ENCODE measurements at places on chromosomes 5 and 9.

DNA sequence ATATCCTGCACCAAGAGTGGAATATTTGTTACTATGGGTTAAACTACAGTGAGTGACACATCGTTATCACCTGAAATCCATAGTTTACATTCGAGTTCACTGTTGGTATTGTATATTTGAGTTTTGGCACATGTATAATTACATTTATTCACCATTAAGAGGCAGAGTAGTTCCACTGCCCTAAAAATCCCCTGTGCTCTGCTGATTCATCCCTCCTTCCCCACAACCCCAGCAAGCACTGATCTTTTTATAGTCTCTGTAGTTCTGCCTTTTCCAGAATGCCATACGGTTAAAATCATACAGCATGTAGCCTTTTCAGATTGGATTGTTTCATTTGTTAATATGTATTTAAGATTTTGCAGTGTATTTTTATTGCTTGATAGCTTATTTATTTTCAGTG lies 495.2 kb downstream of the DIRAS2 start:
- DNase-seq: no peak

GRCh38 chr9:136309101-136309801 lies 5.4 kb upstream of the CCDC187 start:
- no peak for DNase-seq

DNA sequence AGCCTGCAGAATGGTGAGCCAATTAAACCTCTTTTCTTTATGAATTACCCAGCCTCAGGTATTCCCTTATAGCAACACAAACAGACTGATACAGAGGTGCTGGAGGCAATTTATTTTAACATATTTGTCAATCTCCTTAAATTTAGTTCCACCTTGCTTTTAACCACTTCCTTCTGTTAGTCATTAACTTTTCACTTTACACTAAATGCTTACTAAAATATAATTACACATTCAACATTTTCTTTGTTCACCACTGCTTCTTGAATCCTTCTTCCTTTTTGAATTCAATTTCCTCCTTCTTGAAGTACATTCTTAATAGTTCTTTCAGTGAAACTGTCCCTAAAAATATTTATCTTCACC lies 39.4 kb downstream of the LYRM7 start:
- DNase-seq: no peak

DNA sequence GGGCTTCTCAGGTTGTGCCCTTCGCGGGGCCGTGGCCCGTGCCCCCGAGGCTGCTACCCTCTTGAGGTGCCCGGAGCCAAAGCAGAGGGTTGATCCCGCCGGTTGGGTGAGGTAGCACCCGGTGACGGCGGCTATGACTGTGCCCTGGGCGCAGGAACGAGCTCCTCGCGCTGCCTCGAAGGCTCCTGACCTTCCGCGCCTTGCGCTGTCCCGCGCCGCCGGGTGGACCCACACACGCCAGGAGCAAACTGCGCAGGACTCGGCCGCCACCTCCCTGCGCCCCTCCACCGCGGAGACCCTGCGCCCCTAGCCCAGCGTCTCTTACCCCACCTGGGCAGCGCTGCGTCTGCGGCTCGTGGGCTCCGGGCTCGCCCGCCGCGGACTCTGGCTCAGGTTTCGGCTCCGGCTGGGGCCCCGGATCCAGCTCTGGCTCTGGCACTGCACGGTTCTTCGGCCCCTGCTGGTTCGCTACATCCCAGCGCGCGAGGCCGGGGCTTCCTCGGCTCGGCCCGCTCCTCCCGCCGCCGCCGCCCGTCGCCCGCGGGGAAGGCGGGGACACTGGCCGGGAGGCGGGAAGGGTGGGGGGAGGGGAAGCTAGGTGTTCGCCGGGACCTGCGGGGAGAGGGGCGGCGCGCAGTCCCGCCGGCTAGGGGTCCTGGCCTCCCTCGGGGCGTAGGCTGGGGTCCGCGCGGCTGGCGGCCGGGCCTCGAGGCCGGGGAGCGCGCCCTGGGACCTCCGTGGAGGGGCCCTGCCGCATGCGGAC lies 5.4 kb upstream of the PITX1 start:
- DNase-seq: no peak

DNA sequence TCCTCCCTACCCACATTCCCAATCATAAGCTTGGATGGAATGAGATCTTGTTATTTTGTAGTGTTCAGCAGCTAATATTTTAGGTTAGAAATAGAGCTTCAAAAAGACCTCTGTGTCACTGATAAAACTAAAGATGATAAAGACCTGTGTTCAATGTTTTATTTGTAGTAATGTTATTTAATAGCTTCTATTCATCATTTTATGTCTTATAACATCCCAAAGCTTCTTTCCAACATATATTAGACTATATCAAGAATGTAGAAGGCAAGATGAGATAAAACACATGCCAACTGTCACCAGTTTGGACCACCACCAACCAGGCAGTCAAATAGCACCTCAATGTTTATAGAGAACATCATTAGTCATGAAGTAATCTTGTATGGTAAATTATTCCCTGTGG lies 409.5 kb upstream of the ITGA1 start:
- DNase-seq: no peak

- peak; percentile 44 for DNase-seq
These were observed 6.4 kb upstream of the JMY start for GRCh38 chr5:79229357-79230174.

DNA sequence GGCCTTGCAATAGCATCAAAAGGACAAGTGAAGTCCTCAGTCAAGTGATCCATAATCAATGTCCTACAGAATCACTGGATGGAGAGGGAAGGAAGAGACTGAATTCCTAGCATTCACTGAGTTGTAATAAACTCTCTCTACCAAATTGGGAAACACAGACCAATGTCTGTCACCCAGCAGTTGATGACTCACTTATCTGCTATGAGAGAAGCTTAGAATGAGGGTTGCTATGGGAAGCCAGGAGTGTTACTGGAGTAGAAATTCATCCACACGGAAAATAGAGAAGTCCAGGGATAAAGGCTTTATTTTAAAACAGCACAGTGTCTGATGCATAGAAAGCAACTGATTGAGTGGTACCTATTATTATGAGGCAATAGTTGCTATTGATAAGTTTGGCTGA lies 407.4 kb downstream of the BRINP1 start:
- no peak for DNase-seq

DNA sequence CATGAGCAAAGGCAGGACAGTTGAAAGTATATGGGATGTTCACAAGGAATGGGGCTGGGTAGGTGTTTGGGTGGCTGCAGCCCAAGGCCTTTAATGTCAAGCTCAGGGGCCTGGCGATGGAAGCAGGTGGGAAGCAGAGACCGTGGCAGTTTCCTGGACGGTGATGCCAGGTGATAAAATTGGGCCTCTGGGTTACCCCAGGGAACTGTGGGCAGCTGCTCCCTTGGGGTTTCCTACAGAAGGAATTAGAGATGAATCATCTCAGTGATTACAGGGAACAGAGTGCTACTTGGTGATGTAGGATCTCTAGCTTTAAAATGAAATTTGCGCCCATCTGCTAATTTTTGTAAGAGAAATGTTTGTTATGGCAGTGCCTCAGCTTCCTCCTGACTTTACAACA lies 39.2 kb downstream of the TSTD2 start:
- DNase-seq: no peak

GRCh38 chr5:93122446-93122845 lies 458.6 kb downstream of the NR2F1-AS1 start:
- no peak for DNase-seq

- DNase-seq: no peak
These were observed 3.1 kb downstream of the ANGPTL2 start for GRCh38 chr9:127119320-127119709.

GRCh38 chr5:50969151-50970031 lies 303.0 kb downstream of the PARP8 start:
- no peak for DNase-seq

DNA sequence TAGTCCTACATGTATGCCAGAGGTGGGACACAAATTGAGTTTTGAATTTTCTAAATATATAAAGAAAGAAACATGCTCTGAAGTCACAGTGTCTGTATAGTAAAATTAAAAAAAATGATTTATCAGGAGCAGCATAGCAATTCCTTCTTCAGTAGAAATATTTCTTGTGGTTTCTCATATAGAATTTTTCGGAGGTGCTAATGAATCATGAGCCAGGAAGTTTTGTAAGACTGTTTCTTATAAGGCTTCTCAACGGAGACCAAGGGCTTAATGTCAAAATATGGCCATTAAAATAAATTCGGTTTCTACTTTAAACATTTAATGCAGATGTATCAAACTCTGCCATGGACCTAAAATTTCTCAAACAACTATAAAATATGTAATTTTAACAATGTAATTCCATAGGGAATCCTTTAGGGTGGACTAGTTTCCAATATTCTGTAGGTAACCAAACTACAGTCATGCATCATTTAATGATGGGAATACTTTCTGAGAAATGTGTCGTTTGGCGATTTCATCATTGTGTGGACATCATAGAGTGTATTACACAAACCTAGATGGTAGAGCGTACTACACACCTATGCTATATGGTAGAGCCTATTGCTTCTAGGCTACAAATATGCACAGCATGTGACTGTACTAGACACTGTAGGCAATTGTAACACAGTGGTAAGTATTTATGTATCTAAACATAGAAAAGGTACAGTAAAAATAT lies 66.3 kb downstream of the ANKRD55 start:
- DNase-seq: no peak

DNA sequence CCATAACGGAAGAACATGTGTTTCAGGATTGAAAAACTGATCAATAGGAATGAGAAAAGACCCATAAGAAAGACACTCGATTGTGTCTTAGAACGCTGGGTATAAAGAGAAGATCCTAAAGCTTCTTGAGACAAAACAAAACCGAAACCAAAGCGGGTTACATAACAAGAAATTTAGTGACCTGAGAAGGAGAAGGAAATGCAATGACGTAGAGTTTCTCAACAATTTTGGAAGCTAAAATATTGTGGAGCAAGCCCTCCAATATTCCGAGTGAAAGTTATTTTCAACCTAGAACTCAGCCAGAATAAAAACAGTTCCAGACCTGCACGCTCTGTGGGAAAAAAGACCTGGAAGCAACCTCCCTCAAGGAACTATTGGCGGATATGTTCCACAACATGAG lies 81.9 kb upstream of the FREM1 start:
- no peak for DNase-seq

DNA sequence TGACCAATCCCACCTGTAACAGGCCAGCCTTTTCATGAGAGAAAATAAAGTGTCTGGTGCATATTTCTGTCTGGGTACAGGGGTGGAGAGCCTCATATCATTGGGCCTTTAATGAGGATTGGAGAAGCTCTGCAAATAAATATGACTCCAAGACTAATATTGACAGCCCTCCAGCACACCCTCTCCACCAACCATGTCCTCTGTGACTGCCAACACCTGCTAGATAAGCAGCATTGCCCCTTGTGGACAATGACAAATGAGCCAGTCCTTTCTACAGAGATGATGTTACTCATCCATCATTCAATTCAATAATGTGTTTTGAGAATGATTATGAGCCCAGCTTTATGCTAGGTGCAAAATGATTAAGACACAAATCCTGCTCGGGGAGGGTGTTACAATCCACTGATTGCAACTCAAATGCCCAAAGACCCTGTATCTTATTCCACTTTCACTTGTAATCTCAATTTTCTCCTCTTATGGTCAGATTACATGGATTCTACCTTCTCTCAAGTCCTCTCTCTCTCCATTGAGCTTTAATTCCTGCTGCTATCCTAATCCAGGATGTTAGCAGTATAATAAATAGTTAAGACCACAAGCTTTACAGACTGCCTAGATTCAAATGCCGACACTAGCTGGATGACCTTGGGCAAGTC lies 2.1 kb upstream of the GFRA3 start:
- no peak for DNase-seq

- DNase-seq: no peak
These were observed 46.4 kb upstream of the SEMA4D start for GRCh38 chr9:89544279-89544661.

- peak; percentile 17 for DNase-seq
These were observed 25.8 kb upstream of the HSD17B3 start for GRCh38 chr9:96327694-96328352.

DNA sequence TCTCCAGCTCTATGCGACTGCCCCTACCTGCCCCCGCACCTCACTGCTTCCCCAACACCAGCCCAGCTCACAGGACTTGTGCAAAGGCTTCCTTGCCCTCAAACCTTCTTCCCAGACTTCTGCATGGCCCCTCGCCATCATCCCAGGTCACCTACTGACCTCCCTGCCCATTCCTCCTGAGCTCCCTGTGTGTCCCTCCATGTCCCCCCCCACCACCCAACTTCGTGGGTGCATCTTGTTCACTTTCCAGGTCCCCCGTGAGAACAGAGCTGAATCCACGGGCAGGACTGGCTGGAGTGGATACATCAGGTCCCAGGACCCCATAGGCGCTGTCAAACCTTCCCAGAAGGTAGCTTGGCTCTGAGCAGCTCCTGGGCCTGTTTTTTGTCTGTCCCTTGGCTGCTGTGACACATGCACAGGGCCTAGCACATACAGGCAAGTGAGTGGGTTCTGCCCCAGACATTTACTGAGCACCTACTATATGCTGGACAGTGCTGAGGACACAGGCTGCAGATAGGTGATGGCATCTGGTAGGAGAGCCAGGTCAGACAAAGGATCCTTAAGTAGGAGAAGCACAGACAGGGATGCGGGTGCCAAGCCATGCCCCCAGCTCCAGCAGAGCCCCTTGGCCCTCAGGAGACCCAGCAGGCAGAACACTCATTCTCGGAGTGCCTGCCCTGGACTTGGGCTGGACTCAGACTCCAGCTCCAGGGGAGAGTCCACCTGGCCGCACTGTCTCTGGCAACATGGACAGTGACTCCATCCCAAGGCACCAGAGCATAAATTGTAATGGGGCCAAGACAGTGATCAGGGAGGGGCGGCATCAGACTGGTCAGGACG lies 15.0 kb downstream of the NINJ1 start:
- DNase-seq: no peak

GRCh38 chr9:135769489-135770202 lies 67.7 kb downstream of the KCNT1 start:
- DNase-seq: no peak

DNA sequence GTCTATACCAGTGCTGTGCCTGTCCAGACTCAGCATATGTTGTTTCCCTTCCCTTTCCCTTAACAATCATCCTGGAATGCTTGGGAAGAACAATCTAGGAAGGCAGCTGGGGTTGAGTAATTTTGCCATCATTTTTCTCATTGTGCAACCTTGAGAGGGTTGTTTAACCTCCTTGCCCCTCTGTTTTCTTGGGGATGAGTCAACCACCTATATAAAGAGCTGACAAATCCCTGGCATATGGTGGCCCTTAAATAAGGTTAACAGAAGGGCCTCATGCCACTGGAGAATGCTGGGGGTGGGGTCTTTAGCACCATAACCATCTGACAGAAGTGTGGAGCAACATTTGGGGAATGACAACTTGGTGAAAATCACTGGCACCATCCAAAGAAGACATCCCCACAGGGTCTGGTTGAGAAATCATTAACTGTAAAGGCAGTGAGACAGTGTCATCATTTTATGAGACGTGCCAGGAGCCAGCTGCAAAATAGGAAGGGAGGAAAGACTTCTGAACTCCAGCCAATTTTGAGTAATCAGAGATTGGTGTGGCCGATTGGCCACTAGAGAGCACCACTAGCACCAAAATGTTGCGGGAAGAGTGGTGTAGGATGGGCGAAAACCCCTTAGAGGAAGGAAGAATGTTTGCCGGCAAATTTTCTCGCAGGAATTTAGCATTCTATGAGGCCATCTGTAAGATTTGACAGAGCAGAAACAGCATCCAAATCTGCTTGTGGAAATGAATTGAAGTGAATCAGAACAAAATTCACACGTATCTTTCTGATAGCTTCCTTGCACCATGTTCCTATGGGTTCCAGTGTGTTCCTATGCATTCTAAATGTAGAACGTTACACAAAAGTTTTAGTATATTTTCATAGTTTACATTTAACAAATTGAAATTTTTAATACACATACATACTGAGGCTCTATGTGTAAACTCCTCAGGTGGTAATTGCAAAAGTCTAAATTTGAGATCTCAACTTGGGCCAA lies 113.8 kb downstream of the MSX2 start:
- DNase-seq: no peak

GRCh38 chr5:4023091-4023752 lies 427.6 kb downstream of the IRX1 start:
- DNase-seq: no peak

Data from activated naive CD4-positive, alpha-beta T cell treated with Interleukin-2 at 50 U/mL for 16 hours (primary cell).